Immature natural killer cell (primary cell): ENCODE measurements at places on chromosomes 12 and 14. TPM values are rescaled to one million over a fixed set of nuclear protein-coding genes. Genes with fewer than 3 reads are reported as not detected.
A peak's percentile ranks its signal among the peaks of the same experiment; 100 is the strongest.

Gene ARHGEF40
- 0.23 TPM for polyA plus RNA-seq

Gene PTPRB
- polyA plus RNA-seq: 1.5 TPM

Gene B4GALNT1
- not detected for polyA plus RNA-seq

Gene SAMD4A
- not detected for polyA plus RNA-seq

Gene DENR
- polyA plus RNA-seq: 68.7 TPM

Gene TMBIM6
- polyA plus RNA-seq: 982 TPM

Gene HCAR3
- not detected for polyA plus RNA-seq

Gene PUS7L
- polyA plus RNA-seq: 13.5 TPM

Gene KITLG
- not detected for polyA plus RNA-seq

DNA sequence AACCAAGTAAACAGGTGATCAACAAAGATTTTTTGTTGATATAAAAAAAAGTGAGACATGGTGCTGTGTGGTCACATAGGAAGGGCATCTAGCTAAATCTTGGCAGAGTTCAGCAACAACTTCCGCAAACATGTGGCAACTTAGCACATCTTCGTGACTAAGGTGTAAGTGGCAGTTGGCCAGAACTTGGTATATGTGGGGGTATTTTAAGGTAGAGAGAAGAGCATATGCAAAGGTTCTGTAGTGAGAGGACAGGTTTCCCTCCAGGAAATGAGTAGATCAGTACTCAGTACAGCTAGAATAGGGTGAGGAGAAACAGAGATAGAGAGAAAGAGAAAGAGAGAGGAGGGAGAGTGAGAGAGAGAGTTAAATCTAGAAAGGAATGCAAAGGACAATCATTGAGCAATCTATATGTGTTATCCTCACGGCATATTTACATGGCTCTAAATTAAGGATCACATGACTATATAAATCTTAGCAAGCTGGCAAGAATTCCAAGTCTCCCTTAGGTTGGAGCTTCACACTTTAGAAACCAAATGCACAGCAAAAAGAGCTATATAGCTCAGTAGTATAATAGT, 227.7 kb upstream of the HMGA2 start:
- DNase-seq: no peak

GRCh38 chr12:30679241-30679640, 16.4 kb downstream of the IPO8 start:
- DNase-seq: no peak

DNA sequence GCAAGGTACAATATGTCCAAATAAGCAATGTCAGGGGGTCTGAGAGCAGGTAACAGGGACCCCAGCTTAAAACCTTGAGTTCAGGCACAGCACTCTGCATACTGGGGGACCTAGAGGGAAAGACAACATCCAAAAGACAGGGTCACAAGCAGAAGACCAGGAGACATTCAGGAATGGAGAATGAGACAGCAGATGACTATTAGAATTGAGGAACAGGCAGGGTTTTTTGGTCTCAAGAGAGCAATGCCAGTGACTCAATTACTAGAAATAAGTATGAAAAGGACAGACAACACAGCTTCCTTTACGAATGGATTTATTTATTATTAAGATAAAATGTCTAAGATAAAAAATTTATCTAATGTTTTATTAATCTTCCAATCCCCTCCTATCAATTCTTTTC, 223.0 kb downstream of the PTPRO start:
- DNase-seq: no peak

DNA sequence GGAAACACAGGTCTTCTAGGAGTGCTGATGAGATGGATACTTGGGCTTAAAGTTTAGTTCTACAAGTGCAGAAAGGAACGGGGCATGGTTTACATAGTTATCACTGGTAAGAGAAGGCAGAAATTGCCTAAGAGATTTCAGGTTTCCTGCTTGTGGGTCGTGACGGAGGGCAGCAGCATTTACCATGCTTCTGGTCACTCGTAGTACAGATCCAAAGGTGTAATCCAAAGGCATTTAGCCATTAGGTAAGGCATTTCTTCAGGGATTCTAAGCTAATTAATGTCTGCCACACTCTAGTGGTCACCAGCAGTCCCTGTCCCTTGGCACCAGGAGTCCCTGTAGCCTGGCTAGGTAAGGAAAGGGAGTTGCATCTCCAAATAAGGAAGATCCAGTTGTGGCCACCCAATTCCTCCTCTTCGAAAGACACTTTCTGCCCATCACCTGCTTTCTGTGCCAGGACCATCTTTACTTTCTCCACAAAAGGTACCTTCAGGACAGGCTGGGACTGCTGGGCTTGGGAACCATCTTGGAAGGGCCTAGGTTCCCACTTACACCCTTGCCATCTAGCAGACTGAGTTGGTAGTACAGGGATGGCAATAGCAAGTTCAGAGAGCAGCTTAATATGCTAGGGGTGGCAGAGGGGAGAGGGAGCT, 1.5 kb downstream of the GSTZ1 start:
- DNase-seq: no peak

DNA sequence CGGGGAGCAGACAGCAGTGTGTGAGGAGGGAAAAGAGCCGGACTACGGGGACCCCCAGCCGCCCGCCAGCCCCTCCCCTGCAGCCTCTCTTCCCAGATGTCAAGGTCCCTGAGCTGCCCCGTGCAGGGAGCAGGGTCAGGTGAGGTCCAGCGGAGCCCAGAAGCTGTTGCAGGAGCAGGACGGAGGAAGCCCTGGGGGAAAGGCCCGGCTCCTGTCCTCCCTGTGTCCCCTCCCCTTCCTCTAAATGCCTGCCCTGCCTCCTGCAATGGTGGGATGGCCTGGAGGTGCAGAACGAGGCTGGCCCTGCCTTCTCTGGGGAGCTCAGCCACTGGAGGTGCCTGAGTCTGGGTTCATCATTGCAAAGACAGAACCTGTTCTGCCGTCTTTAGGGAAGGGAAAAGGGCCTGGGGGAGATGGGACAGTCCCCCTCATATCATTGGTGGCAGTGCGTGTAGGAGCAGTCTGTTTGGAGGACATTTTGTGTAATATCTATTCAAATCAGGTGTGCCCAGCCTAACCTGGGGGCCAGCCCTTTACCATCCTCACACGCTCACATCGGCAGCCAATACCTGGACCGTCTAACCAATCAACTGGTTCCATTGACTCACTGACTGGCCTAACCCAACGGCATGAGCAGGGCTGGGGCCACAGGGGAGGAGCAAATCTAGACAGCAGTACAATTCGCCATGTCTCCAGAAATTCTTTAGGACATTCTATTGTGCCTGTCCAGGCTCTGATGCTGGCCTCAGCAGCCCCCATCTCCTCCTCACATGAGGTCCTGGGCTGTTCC, 364.1 kb upstream of the SFSWAP start:
- DNase-seq: no peak

- DNase-seq: no peak
Measured at GRCh38 chr14:38250331-38250730, 5.6 kb downstream of the CLEC14A start.

DNA sequence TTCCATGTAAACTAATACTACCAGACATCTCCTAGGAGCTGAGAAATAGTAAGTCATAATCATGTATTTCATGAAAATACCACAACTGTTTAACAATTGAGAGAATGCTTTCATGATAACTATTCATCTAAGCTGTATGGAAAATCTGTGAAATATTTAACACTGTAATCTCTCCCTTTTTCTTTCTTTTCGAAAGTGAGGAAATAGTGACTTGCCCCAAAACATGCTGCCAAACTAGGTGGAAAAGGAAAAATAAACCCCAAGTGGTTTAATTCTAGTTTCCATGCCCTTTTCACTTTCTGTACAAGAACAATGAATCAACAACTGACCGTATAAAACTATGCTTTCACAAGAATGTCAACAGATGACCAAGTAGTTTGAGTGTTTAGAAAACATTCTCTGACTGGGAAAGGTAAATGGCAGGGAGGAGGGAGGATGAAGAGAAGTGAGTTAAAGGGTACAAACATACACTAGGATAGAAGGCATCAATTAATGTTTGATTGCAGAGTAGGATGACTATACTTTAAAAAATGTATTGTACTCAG, 147.5 kb upstream of the AVPR1A start:
- DNase-seq: no peak

- DNase-seq: no peak
Measured at GRCh38 chr12:101581190-101581589, 13.6 kb upstream of the MYBPC1 start.

GRCh38 chr12:81962126-81962856, 203.1 kb upstream of the PPFIA2 start:
- no peak for DNase-seq

DNA sequence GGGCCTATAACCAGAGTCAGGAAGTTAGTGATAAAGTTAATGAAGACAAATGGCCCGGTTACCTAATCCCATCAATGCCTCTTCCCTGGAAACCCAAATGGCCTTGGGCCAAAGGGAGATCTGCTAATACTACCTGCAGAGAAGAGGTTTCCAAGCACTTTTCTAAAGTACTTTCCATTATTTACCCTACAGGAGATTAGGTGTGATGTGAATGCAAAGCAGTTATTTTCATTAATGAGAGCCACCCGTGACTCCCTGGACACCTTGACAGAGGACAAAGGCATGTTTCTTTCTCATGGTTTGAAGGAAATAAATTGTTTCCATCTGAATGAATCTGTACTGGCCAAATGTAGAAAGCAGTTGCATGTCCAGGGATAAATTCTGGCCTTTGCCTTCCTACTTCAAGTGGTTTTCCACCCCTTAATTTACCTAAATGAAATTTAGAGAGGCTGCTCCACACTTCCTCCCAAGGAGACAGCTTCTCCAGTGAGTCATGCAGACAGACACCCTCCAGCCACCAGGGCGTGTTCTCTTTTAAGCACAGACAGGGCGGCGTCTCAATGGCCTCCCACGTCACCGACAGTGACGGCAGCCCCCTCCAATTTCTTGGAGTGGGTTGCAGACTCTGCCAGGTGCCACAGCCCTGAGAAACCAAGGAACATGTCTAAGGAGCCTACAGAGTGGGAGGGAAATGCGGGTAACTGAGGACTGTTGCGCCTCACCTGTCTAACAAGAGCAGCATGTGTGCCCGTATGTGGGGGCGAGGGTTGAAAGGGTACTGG, 43.9 kb upstream of the GNPNAT1 start:
- no peak for DNase-seq

DNA sequence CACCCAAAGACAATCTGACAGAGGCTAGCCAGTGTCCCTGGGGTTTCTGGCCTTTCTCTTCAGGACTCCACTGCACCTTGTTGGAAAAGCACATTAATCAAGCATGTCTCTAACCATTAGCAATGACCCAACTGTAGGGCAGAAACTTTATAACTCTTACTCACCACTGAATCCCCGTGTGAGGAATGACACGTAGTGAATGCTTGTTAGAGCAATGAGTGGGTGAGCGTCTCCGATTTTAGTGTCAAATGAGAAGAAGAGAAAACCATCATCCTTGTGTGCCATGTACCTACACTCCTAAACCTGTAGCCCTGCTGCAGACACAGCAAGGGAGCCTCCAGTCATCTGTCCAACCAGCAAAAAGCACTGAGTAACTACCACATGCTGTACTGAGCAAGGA, 56.5 kb upstream of the GPR68 start:
- DNase-seq: no peak

GRCh38 chr14:71855399-71856036, 76.7 kb upstream of the RGS6 start:
- peak; percentile 21 for DNase-seq

- no peak for DNase-seq
Measured at GRCh38 chr14:94058674-94059138, 22.3 kb downstream of the DDX24 start.

GRCh38 chr12:3367750-3368444, 123.1 kb upstream of the PRMT8 start:
- DNase-seq: no peak

- peak; percentile 32 for DNase-seq
Measured at GRCh38 chr12:50088577-50089335, 3.6 kb downstream of the SMARCD1 start.

- no peak for DNase-seq
Measured at GRCh38 chr12:98757455-98757854, 112.4 kb downstream of the APAF1 start.

DNA sequence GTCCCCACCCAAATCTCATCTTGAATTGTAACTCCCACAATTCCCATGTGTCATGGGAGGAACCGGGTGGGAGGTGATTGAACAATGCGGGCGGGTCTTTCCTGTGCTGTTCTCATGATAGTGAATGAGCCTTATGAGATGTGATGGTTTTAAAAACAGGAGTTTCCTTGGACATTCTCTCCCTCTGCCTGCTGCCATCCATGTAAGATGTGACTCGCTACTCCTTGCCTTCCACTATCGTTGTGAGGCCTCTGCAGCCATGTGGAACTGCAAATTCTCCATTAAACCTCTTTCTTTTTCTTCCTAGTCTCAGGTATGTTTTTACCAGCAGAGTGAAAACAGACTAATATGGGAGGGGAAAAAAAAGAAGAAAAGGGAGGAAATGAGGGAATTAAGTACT, 22.6 kb upstream of the ARHGAP5 start:
- no peak for DNase-seq

DNA sequence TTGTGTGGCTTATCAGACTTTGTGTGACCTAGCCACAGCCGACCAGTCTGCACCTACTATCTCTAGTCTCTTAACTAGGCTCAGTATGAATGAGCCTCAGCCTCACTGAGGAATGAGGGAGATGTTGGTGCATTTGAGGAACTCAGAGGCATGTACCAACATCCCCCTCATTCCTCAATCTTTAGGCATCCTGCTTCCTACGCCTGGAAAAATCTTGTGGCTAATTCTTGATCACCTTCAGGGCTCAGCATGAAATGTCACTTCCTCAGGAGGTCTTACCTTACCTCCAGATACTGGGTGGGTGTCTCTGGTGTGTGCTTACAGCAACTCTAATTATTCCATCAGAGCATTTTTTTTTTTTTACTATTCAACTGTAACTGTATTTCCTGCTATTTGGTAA, 148.8 kb upstream of the TMCC3 start:
- no peak for DNase-seq

GRCh38 chr12:46892887-46893286, 67.1 kb upstream of the SLC38A4 start:
- DNase-seq: no peak

- no peak for DNase-seq
Measured at GRCh38 chr12:131101703-131102492, 148.2 kb downstream of the ADGRD1 start.

DNA sequence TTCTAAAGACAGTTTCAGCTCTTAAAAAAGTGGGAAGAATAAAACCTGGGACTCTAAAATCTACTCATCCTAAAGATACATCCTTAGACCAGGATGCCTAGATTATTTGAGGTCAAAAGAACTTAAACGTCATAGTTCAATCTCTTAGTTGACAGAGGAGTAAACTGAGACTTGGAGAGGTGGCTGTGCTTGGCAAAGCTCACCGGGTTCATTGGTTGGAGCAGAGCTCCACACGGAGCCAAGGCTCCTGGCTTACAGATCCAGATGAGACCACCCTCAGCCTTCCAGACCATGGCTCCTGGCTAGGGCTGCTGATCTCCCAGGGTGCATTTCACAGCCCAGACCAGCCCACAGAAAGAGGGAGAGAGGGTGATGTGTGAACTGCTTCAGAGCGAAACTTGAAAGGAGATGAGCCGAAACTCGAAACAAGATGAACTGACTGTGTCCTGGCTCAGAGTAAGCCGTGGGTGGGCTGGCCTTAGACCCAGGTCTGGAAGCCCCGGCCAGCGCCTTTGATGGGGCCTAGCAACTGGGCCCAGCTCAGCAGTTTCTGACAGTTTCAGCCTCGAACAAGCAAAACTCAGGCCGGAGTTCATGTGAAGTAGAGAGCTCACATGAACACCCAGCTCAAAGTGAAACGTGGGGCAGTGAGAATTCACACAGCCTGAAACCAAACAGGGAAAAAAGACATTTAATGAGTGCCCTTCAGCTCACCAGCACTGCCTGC, 1044.8 kb downstream of the BCL11B start:
- no peak for DNase-seq

- no peak for DNase-seq
Measured at GRCh38 chr12:96235484-96235826, 41.3 kb downstream of the ELK3 start.
